ENCODE measurements at places on chromosomes 16 and 17.

DNA sequence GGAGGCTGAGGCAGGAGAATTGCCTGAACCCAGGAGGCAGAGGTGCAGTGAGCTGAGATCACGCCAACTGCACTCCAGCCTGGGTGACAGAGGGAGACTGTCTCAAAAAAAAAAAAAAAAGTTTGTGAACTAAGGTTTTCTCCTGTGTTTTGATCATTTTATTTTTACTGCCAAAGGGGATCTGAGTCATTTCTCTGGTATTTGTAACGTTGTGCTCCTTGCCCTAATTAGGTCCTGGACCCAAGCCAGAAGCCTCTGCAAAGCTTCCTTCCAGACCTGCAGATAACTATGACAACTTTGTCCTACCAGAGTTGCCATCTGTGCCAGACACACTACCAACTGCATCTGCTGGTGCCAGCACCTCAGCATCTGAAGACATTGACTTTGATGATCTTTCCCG, 32.1 kb downstream of the IST1 start:
- no peak for DNase-seq

- no peak for DNase-seq
These were observed 28.7 kb upstream of the CRISPLD2 start for GRCh38 chr16:84791088-84791487.

DNA sequence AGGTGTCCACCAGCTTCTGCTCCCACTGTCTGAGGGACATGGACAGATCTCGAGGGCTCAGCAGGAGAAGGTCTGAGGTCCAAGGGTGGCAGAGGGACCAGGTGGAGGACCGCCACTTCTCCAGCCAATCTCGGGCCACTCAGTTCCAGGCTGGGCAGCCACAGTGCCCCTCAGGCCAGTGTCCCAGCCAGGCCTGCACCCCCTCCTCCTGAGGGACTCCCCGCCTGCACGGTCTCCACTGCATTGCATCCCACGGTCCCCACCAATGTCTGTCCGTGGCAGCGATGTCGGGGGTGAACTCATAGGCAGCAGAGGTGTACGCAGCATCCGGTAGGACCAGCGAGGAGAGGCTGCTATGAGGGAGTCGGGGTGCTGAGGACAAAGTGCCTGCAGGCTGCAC, 64.2 kb upstream of the DOC2B start:
- no peak for DNase-seq

- no peak for DNase-seq
These were observed 28.6 kb downstream of the TRPV3 start for GRCh38 chr17:3528880-3529511.

GRCh38 chr17:76643553-76644148, at the start of gene ST6GALNAC1:
Gene ST6GALNAC1 (minus strand): TSS chr17:76643757. CDS start chr17:76643638, 119 bp downstream.
- no peak for DNase-seq

DNA sequence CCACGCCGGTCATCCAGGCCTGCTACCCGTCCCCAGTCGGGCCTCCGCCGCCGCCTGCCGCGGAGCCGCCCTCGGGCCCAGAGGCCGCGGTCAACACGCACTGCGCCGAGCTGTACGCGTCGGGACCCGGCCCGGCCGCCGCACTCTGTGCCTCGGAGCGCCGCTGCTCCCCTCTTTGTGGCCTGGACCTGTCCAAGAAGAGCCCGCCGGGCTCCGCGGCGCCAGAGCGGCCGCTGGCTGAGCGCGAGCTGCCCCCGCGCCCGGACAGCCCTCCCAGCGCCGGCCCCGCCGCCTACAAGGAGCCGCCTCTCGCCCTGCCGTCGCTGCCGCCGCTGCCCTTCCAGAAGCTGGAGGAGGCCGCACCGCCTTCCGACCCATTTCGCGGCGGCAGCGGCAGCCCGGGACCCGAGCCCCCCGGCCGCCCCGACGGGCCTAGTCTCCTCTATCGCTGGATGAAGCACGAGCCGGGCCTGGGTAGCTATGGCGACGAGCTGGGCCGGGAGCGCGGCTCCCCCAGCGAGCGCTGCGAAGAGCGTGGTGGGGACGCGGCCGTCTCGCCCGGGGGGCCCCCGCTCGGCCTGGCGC, 2.4 kb downstream of the HIC1 start:
- DNase-seq: no peak

- no peak for DNase-seq
These were observed 51.7 kb downstream of the SYNRG start for GRCh38 chr17:37557482-37557881.

DNA sequence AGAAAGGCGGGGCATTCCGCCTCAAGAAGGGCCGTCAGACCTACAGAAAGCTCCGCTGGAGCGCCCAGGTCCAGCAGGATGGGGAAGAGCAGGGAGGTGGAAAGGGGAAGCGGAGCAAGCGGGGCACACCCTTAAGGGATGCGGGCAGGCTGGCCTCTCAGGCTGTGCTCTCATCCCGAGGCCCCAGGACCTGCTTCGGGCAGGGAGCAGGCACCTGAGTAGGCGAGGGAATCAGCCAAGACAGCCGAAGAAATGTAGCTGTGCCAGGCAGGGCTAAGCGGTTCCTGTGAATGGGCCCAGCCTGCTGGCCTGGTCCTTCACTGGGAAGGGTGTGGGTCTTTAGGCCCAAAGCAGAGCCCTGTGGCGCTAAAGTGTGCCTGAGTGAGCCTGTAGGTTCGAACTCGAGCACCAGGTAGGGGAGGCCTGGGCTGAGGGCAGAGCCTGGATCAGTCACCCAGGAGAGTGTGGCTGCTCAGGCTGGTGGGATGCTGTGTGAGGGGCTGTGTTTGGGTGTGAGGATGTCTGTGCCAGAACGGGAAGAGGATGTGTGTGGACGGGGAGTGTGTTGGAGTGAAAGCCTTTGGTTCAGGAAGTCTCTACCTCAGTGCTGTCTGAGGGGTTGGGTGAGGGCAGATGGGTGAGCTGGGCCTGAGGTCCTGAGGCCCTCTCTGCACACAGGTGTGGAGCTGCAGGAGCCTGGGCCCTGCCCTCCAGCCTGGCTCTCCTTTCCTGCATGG, 3.3 kb downstream of the TBX4 start:
- no peak for DNase-seq

- DNase-seq: no peak
These were observed 12.1 kb downstream of the TTLL6 start for GRCh38 chr17:48804936-48805411.

GRCh38 chr16:67115639-67116038, 5.9 kb downstream of the PHAF1 start:
- no peak for DNase-seq

DNA sequence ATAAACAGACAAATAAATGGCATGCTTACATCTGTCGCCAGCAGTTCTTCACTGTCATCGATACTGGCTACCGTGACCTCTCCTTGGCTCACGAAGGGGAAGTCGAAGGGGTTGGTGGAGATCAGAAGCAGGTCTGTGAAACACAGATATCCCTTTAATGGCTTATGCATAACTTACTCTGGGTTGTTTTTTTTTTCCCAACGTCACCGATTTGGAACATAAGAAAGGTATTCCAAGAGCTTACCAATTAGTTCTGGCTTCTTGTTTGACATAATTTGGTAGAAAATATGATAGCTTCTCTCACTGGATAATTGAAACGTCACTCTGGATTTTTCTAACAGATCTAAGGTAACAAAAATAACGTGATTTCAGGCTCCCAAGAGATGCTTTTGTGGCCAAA, 18.2 kb downstream of the MYH13 start:
- no peak for DNase-seq

DNA sequence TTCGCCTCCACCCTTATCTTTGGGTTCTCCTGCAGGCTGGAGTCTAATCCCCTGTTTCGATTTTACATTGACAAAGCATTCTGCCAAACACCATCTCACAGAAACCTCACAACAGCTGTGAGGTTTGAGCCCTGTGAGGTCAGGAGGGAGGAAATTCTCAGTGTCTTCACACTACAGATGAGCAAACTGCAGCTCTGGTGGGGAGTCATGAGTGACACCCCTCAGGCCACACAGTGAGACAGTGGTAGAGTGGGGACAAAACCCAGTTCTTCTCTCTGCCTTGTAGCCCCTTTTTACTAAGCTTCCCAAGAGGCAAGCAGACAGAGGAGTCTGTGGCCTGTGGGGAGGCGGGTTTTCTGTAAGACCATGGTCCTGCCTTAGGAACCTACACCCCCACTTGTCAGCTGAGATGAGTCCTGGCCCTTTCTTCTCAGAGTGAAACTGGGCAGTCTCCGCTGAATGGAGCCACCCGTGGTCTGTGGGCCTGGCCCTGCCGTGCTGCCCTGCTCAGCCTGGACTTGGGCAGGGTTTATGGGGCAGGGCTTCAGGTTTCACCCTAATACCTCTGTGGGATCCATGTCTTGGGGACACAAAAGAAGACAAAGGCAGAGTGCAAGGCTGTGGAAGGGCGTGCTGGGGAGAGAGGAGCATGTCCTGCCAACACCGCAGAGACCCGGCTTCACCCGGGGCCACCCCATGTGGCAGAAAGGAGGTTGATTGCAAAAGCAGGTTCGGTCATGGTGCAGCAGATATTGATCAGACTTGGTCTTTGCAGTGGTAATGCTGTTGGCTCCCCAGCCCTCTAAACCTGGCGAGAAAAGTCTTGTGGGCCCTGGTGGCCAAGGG, 59.0 kb downstream of the ABR start:
- DNase-seq: no peak

GRCh38 chr17:75110234-75110937, 617 bp downstream of the ARMC7 start:
- DNase-seq: no peak

- DNase-seq: no peak
These were observed 171.0 kb downstream of the KATNIP start for GRCh38 chr16:27720731-27721530.

DNA sequence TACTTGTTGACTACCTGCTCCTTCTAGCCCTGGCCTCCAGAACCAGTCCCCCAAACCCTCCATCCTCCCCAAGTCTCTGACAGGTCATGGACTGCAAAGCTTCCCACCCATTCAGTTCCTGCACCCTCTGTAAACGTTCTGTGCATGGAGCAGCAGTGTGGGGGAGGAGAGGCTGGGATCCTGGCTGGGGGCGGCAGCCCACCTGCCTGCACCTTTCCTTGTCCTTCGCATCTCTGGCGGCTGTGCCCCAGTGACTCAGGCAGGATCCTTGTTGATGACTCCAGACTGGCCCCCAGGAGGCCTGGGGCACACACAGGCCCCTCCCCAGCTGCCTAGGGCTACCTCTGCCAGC, 1.6 kb upstream of the PKMYT1 start:
- DNase-seq: no peak

GRCh38 chr16:85027958-85028684, 526 bp downstream of the KIAA0513 start:
- DNase-seq: no peak

- no peak for DNase-seq
These were observed 163.9 kb downstream of the SPECC1 start for GRCh38 chr17:20173091-20173490.

DNA sequence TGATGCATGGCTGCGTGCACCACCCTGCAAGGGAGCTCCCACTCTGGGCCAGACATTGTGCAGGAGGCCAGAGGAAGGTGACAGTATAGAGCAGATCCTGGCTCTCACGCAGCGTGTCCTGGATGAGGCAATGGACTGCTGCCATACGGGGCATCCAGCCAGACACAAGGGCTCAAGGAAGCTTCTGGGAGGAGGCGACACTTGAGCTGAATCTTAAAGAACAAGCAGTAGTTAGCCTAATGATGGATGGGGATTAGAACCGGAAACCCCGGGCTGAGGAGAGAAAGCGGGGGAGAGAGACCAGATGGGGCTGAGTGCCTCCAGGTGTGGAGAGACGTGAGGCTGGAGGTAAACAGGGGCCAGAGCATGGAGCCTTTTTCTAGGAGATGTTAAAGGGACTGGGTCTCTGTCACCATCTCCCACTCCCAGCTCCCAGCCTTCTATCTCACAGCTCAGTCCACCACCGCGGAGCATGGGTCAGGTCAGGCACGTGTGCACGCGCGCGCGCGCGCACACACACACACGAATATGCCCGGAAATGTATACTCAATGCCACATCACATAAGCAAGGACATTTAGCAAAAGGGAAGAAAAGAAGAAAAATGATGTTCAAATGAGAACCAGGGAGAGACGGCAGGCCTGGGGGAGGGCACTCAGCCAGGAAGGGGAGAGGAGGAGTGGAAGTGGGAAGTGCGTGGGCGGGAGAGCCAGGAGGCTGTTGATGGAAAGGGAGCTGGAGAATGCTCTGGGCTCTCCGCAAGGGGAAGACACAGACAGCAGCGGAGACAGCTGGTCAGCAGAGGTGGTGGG, 46.3 kb downstream of the CCDC42 start:
- no peak for DNase-seq

GRCh38 chr17:77196251-77196650, 55.5 kb downstream of the SEC14L1 start:
- DNase-seq: no peak

GRCh38 chr17:77825621-77826020, 132.9 kb upstream of the TNRC6C start:
- DNase-seq: no peak

GRCh38 chr17:41393294-41393693, 4.1 kb downstream of the KRT31 start:
- DNase-seq: no peak

DNA sequence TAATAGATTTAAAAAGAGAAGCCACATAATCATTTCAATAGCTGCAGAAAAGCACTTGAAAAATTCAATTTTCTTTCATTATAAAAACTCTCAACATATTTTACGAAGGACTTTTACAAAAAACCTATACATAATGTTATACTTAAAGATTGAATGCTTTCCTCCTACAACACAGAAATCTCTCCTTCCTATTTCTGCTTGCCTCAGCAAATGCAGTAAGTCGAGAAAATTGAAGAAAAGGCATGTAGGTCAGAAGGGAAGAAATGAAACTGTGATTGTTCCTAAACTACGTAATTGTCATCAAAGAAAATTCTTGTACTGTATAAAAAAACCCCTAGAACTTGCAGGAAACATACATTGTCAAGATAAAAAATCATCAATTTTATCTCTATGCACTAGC, 267.1 kb downstream of the BCAS3 start:
- no peak for DNase-seq

DNA sequence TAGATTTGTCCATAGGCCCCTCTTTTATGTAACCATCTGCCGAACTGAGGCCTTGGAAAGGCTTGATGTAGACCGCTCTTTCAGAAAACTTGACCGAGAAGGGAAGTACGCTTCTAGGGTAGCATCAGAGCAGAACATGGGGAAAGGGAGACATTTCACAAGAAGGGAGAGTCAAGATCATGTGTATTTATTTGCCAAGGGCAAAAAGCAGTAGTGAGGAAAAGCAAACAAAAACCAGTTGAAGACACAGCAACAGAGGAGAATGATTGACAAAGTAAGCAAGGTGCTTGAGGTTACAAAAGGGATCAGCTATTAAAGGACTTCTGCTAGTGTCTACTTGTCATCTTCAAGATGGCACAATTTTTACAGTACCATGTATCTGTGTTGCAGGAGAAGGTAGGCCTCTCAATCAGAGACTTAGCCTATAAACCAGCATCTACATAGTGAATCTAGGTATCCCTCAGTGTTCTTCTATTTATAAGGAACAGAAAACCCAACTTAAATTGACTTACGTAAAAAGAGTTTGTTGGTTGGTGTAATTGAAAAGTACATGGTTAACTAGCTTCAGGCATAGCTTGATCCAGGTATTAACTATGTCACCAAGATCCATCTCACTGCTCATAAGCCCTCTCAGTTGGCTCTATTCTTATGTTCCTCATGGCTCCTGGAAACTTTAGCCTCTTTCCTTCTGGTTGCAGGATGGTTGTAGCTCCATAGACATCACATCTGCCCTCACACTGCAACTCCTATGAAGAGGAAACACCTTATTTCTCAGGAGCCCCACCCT, 288.4 kb downstream of the IRX3 start:
- no peak for DNase-seq

- DNase-seq: no peak
These were observed 235.1 kb downstream of the CEP112 start for GRCh38 chr17:65956814-65957213.

- DNase-seq: no peak
These were observed 34.6 kb upstream of the TNRC6C start for GRCh38 chr17:77923776-77924513.

GRCh38 chr17:66387392-66387981, 85.1 kb downstream of the PRKCA start:
- DNase-seq: no peak

Measured in NCI-H1417 treated with DMSO at 0.1 percent for 48 hours (cell line).